ENCODE measurements at places on chromosomes 5 and 9.

- DNase-seq, result no peak
Observed at GRCh38 chr9:87545858-87546257, 48.2 kb downstream of the DAPK1 start.

DNA sequence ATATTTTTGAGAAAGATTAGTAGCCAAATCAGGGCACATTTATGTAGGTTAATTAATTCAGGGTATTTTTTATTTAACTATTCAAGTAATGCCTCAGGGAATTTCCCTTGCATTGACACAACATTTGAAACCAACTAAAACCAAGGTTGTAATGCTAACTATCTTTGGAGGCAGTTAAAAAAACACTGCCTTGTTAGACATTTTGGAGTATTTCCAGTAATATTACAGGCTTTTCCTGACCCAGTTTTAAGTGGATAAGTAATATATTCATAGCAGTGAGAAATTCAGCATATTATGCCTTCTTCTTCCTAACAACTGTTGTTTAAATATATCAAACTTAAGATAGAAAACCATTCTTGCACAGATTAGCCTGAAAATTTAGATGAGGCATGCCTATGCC, 175.1 kb downstream of the TMC1 start:
- DNase-seq, result no peak

- DNase-seq, result no peak
Observed at GRCh38 chr9:105828171-105828570, 133.8 kb downstream of the TMEM38B start.

- DNase-seq, result no peak
Observed at GRCh38 chr9:128909859-128910258, 10.9 kb upstream of the PHYHD1 start.

- no peak for DNase-seq
Observed at GRCh38 chr5:139131062-139131461, 67.1 kb downstream of the SIL1 start.

DNA sequence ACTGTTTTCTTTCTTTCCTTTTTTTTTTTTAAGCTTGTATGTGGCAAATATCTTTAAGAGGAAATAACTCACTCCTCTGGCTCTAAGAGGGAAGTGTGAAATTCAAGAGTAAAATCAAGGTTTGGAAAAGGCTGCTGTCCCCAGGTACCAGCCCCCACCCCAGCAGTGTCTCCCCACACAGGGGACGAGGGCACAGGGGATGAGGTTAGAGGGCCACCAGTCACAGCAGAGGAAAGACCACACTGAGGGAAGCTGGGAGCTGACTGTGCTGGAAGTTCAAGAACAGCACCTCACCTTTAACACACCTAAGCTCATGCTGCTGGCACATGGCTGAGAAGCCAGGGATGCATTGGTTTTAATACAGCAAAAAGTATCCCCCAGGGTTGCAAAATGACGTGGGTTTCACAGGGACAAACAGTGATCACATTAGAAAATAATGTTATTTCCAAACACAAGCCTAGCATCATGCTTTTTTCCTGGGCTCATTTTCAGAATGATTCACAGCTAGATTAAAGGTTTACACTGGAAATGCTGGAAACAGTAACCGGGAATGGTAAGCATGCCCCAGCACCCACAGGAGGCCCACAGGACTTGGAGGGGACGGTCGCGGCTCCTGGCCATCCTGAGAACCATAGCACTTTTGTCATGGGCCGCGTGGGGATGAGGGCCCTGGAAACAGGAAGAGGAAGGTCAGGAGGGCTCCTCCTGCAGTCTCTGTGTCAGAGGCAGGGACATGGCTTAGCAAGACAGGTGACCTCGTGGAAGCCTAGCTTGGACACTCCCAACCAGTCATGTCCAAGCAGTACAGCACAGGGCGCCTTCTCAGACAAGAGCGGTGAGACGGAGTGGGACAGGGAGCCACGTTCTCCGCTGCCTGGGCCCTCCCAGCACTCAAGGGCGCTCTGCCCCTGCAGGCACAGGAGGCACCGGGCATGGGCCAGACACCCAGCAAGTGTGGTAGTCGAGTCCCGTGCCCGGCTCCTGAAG, 6.9 kb downstream of the LPCAT1 start:
- peak; percentile 39 for DNase-seq

DNA sequence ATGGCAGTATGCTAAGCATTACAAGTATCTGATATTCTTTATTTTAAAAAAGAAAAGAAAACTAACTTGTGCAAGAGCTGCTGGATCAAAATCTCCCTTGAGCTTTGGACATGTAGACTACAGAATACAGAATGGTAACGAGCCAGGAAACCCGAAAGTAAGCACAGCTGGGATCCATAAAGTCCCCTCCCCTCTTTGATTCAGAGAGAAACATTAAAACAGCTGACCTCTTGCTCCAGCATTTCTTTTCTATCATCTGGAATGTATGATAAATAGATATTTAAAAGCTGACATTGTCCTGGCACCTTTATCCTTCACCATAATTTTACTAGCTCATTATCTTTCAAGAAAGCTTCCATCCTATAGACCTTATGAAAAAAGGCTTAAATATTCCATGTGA, 28.2 kb upstream of the LPAR1 start:
- no peak for DNase-seq

DNA sequence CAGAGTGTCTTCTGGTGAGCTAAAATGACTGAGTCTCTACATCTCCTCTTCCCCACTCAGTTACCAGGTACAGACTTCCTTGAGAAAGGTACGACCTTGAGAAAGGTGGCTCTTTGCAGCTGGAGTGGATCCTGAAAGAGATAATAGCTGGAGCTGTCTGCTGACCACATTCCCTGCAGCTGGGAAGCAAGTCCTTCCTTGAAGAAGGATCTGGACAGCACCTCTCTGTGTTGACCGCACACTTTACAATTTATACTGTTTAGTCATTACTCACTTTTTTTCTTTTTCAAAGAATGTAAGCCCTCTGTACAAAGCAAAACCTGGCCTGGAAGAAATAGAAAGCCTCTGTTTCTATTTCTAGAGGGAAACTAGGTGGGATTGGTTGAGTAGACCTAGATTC, 148.8 kb downstream of the MACIR start:
- DNase-seq, result no peak

DNA sequence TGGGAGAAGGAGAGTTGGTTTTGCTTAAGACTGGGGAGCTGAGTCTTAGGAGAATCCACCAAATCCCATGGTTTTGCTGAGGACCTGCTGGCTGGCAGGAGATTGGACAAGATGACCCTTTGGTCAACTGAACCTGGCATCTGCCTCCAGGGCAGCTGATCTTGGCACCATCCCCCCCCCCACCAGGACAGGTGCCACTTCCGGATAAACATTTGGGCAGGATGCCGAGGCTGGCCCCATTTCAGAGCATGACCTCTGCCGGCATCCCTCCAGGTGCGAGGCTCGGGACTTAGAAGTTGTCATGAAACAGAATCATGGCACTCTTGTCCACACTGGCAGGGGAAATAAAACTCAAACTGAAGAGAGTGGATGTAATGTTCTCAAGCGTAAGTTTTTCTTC, 165.6 kb downstream of the MACROH2A1 start:
- no peak for DNase-seq

- no peak for DNase-seq
Observed at GRCh38 chr5:146902471-146902870, 23.9 kb upstream of the PPP2R2B start.

DNA sequence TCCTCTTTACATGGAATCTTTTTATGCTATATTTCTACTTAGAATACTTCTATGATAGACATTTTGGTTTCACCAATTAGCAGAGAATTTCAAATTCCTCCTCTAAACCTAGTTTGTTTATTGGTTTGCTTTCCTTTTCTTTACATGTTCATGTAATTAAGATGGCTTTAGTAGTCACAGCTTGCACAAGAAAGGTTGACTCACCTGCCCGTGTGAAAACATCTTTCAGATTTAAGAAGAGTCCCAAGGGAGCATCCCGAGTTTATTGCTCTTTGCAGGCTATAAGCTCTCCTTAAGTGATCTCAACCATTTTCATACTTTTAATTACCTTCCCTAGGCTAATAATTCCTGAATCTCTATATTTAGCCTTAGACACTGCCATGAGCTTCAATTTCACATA, 28.9 kb downstream of the TYRP1 start:
- DNase-seq, result no peak

GRCh38 chr5:172802567-172803176, 31.4 kb upstream of the ERGIC1 start:
- peak; percentile 58 for DNase-seq

- DNase-seq, result no peak
Observed at GRCh38 chr5:80308526-80308925, 11.3 kb upstream of the SPZ1 start.
